ENCODE measurements at places on chromosomes 5 and 9.

- no peak for DNase-seq
Observed at GRCh38 chr5:42680046-42680445, 76.6 kb upstream of the CCDC152 start.

DNA sequence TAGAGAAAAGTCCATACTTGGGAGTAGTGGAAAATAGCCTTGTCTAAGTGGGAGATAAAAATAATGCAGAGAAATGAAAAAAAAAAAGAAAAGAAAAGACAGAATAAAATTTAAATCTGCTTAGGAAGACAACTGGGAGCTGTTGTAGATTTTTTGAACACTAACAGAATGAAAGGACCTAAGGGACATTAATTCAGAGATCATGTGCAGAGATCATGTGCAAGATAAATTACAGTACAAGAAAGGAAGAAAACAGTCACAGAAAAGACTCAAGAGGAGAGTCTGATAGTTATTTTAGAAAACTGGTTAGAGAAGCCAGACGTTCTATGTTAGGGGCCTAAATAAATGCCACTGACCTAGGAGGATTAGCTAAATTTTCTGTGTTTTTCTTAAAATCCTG, 1226.8 kb upstream of the NUDT12 start:
- DNase-seq = no peak

- DNase-seq = no peak
Observed at GRCh38 chr5:172944741-172945140, 14.5 kb upstream of the RPL26L1 start.

DNA sequence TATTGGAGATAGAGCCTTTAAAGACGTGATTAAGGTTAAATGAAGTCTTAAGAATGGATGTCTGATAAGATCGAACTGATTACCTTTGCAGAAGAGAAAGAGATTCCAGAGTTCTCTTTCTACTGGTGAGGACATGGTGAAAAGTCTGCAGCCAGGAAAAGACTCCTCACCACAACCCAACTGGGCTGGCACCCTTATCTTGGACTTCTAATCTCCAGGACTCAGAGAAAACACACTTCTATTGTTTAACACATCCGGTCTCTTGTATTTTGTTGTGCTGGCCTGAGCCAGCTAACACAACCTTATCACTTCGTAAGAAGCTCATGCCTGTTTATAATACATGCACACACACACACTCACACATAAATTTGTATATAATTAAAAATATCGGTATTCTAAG, 489.1 kb downstream of the PRDM9 start:
- DNase-seq = no peak

GRCh38 chr9:4366591-4367330, 66.9 kb upstream of the GLIS3 start:
- peak; percentile 4 for DNase-seq

- no peak for DNase-seq
Observed at GRCh38 chr9:134678666-134679443, 37.3 kb downstream of the COL5A1 start.

DNA sequence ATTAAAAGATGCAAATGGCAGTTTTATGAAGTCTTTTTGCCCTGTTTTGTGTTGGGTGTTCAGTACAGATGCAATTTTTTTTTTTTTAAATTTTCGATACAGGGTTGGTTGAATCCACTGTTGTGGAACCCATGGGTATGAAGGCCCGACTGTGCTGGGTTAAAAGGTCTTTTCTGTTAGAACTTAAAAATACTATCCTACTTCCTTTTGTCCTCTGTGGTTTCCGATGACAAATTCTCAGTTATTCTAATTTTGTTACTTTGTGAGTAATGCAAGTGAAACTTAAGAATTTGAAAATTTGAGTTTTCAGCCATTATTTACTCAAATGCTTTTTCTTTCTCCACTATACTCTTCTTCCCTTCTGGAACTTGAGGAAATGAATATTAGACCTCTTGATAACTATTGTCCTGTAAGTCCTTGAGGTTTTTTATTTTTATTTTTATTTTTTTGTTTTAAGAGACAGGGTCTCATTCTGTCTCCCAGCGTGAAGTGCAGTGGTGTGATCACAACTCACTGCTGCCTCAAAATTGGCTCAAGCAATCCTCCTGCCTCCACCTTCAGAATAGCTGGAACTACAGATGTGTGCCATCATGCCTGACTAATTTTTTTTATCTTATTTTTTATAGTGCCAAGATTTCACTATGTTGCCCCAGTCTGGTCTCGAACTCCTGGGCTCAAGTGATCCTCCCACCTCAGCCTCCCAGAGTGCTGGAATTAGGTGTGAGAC, 67.5 kb downstream of the ZCCHC7 start:
- DNase-seq = peak; percentile 18

- DNase-seq = no peak
Observed at GRCh38 chr5:92674321-92674720, 906.7 kb downstream of the NR2F1-AS1 start.

GRCh38 chr5:148937830-148938521, 111.6 kb downstream of the ADRB2 start:
- DNase-seq = no peak

GRCh38 chr9:126833710-126834345, 26.6 kb upstream of the ZBTB34 start:
- DNase-seq = no peak

- no peak for DNase-seq
Observed at GRCh38 chr5:145479857-145480256, 355.3 kb downstream of the PRELID2 start.

DNA sequence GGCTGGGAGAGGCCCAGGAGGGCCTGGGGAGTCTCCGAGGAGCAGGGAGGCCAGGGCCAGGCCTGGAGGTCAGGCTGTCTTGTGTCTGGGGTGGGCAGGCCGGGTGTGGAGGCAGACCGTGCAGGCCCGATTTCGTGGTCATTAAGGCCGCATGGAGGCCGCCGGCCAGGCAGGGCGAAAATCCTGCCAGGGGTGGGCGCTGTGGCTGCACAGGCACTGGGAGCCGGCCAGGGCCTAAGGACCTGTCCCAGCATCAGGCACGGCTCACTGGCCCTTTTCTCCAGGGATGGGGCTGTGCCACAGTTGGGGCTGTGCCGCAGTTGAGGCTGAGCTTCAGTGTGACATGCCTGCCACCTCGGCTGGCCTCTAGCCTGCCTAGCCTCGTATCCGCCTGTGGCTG, 35.9 kb downstream of the ASS1 start:
- no peak for DNase-seq

DNA sequence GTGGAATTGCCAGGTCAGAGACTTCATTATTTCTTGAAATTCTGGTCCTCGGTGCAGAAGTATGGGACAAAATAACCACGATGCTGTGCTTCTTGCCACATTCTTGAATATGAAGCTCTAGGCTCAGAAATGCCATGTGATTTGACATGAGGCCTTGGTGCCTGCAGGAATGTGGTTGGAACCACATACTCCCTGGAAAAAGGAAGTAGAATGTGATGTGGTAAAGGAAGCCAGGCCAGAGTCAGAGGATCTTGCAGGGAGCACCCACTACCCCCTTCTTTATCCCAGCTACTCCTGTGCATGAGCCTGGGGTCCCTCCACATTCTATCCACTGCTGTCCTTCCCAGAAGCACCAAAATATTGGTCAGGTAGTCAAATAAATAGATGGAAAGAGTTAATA, 80.9 kb downstream of the FOXD1 start:
- DNase-seq = no peak

Measured in AML-193 (cell line).